Thoracic aorta (tissue), 2 donors: ENCODE measurements at places on chromosomes 6 and 20.

DNA sequence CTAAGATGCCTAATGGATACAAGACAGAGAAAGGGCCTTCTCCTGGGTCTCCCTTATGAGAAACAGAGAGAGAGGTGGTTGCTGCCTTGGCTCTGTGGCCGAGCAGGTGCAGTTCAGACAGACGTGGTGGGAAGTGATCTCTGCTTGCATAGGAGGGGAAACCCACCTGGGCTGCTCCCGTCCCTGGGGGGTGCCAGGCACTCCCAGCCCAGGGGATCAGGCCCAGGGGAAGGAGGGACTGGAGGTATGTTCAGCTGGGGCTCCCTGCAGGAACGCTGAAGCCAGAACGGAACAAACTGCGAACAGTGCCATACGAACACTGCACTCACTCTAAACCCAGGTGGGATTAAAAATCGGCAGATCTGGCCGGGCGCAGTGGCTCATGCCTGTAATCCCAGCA is 35.7 kb upstream of the OVOL2 start:
- DNase-seq, result no peak

DNA sequence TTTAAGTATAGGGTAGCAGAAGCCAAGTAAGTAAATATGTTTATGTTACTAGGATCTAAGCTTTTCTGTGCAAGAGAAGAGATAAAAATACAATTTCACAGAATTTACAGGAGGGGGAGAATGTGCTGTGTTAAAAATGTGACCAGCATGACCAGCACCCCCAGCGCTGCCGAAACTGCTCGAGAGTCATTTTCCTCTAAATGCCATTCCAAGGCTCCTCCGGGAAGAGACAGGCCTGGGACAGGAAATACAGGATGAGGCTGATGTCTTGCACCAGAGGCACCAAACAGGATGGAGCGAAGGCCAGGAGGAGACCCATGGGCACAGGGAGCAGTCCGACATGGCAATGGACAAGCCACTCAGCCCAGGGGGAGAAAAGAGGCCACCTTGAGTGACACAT is 21.1 kb downstream of the TAF4 start:
- DNase-seq, result no peak

DNA sequence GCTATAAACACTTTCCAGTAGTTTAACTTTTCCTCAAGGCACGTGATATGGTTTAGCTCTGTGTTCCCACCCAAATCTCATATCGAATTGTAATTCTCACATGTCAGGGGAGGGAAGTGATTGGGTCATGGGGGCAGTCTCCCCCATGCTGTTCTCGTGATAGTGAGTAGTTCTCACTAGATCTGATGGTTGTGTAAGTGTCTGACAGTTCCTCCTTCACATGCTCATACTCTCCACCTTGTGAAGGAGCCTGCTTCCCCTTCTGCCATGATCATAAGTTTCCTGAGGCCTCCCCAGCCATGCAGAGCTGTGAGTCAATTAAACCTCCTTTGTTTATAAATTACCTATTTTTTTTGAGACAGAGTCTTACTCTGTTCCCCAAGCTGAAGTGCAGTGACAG is 127.9 kb downstream of the DTNBP1 start:
- DNase-seq, result no peak

DNA sequence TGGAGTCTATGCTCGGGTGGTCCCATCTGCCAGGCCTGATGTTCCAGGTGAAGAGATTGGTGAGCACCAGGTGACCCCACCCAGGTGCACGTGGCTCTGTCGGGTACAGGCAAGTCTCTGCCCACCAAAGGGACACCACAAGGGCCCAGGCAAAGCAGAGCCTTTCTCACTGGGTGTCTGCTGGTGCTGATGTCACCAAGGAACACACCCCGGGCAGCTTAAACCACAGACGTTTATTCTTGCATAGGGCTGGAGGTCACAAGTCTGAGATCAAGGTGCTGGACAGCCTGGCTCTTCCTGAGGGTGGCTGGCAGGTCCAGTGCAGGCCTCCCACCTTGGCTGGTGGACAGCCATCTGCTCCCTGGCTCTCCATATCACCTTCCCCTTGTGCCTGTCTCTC is 100.7 kb upstream of the CD93 start:
- DNase-seq, result no peak

- DNase-seq, result no peak
Observed at GRCh38 chr6:106339334-106340029, 13.9 kb upstream of the ATG5 start.

DNA sequence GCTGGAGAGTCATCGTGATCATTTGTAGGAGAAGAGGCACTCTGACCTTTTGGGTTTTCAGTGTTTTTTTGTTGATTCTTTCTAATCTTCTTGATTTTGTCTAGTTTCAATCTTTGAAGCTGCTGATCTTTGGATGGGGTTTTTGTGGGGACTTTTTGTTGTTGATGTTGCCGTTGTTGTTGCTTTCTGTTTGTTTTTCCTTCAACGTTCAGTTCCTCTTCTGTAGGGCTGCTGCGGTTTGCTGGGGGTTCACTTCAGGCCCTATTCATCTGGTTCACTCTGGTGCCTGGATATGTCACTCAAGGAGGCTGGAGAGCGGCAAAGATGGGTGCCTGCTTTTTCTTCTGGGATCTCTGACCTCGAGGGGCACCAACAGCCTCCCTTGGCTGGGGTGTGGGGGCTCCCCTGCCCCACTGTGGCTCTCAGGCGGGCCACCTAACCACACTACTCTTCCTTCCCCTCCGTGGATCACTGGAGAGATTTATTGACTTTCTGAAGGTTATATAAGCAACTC is 21.5 kb upstream of the TMEM244 start:
- no peak for DNase-seq

GRCh38 chr20:58706975-58707681 is 14.5 kb downstream of the NPEPL1 start:
- DNase-seq, result no peak

- DNase-seq, result no peak
Observed at GRCh38 chr6:3305831-3306230, 47.1 kb downstream of the PSMG4 start.

DNA sequence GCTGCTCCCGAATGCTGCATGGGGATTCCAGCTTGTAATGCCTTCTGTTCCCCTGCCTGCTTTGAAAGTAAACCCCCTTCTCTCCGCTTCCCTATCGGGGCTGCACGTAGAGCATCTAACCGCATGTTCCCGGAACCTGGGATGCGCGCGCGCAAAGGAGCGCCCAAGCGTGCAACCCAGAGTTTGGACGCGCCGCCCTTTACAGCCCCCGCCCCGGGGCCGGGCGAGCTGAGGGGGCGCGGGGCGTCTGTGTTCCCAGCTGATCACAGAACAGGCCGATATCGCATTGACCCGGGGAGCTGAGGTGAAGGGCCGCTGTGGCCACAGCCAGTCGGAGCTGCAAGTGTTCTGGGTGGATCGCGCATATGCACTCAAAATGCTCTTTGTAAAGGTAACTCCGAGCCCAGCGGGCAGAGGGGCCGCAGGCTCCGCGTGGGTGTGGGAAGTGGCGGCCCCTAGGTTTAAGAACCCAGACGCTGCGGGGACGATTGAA is 1.4 kb downstream of the LAMP5 start:
- no peak for DNase-seq

GRCh38 chr20:58019027-58019849 is 209.2 kb downstream of the ANKRD60 start:
- DNase-seq, result no peak

DNA sequence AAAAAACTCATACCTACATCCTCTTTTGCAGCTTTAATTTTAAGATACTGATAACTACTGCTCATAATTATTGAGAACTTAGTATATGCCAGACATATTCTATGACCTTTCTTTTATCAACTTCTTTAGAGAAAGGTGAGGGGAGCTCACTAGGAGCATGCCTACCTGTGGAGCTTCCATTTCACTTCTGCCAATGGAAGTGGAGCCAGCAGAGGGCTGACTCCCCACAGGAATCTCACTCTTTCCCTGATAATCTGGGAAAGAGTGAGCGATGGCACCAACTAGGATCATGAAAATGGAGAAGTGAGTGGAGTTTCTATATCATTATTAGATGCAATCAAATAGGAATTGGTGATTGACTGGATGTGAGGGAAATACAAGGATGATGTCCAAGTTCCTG is 484.9 kb downstream of the LMBRD1 start:
- no peak for DNase-seq

- DNase-seq, result no peak
Observed at GRCh38 chr6:28947831-28948270, 24.1 kb upstream of the TRIM27 start.

- no peak for DNase-seq
Observed at GRCh38 chr20:31485450-31486339, 10.6 kb downstream of the REM1 start.

- DNase-seq, result no peak
Observed at GRCh38 chr6:141464490-141464889, 668.2 kb upstream of the GJE1 start.

DNA sequence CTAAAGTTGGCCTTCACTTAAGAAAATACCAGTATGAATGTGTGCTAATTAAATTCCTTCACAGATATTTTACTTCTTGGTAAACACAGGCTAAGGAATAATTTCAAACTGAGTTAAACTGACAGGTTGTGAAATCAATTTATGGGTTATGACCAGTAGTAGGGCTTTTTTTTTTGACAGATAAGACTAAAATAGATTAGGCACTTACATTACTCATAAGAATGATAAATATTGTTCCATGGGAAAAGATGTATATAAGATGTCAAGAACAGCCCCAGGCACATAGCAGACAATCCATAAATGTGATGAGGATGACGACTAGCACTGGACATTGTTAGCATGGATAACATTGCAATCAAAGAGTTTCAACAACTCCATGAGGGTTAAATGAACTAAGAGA is 22.9 kb downstream of the NT5E start:
- no peak for DNase-seq

DNA sequence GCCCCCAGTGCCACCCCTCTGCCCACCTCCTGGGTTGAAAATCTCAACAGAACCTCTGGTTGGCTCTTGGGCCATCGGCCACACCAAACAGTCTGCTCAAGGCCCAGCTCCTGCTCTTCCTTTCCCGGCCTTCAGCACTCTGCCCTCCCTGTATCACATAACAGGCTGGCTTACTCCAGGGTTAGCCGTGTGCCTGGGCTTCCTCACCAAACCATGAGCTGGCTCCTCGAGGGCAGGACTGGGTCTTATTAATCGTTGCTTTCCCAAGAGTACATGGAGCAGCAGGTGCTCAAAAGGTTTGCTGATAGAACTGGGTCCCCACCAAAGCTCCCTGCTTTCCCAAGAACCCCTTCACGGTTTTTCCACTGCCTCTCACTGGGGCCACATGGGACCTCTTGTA is 12.7 kb upstream of the FAM83C start:
- DNase-seq, result no peak

DNA sequence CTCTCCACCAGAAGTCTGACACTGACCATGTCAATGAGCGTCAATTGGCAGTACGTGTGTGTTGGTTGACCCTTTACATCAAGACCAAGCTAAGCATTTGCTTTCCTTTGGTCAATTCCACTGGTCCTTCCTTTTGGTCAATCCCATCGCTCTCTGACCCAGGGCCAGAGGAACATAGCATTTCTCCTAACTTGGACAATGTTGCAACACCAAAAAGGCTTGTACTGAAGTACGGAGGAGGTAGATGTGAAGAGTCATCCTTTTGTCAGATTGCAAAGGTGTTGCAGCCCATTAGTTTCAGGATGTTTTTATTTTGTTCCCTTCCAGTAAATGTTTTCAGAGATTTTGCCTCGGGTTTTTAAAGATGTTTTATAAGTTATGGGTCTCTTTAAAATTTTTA is 24.6 kb downstream of the EDN1 start:
- DNase-seq, result no peak

GRCh38 chr6:167858842-167859664 is 32.3 kb downstream of the AFDN start:
- no peak for DNase-seq

DNA sequence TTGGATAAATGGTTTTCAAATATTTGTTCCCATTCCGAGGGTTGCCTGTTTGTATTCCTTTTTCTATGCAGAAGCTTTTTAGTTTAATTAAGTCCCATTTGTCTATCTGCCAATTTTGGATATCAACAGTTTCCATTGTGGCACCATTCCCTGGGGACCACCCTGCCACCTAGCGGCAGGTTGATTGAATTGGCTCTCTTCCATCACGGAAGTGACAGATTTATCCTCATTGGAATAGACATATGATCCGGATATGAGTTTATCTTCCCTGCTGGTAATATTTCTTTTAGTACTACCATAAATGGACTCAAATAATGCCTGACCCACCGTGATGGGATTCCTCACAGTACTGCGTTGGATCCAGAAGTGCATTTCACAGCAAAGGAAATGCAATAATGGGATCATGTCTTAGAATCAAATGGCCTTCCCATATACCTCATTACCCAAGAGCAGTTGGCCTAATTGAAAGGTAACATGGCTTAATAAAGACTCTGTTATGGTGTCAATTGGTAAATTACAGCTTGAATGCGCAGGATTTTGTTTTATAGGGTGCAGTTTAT is 327.0 kb downstream of the BMP2 start:
- DNase-seq, result no peak

- DNase-seq, result no peak
Observed at GRCh38 chr6:75118925-75119515, 86.8 kb downstream of the COL12A1 start.

- DNase-seq, result no peak
Observed at GRCh38 chr6:124010574-124010973, 206.9 kb downstream of the NKAIN2 start.

DNA sequence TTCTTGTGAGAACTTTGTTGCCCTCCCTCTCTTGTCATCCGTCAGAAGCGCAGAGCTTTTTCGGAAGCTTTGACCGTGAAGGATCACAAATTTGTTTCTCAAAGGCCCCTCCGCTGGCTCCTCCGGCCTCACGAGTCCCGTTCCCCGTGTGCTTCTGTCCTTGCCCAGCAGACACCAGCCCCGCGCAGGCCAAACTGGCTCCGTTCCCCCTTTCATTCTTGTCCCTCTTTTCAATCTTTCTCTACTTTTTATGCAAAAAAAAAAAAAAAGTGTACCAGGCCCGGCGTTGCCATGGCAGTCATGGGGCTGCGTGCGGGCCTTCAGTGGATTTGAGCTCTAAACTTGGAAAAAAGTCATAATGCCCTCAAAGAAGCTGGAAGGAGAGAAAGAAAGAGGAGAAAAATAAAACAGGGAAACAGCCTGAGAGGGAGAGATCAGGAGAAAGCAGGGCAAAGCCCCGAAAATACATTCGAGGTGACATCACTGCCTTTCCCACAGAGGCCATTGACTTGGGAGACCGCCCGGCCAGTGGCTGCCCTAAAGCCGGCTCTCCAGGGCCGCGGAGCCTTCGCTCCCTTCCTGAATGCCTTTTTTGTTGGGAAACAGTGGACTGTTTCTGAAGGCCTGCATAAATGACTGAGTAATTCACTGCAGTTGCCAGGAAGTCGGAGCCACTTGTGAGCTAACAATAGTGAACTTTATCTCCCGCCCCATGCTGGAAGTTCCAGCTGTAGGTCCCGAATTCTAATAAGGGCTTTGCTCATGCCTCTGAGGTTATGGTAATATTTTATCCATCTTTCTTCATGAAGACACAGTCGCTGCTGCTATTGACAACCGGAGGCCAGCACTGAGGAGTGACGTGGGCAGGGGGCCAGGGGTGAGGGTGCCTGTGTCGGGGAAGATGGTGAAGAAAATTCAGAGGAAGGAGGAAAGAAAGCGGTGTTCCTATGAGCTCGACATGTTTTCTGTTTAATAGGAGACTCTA is 670.9 kb downstream of the QKI start:
- DNase-seq, result peak; percentile 45
